Activated naive CD8-positive, alpha-beta T cell treated with anti-CD3 and anti-CD28 coated beads, Interleukin-2, amount 10 ng/mL, durations not matched to agents 7 days and 5 days (primary cell): ENCODE measurements at places on chromosomes 5 and 9. TPM values are rescaled to one million over a fixed set of nuclear protein-coding genes. Genes with fewer than 3 reads are reported as not detected.

- DNase-seq: no peak
These were observed 36.4 kb downstream of the NXNL2 start for GRCh38 chr9:88571419-88571818.

GRCh38 chr5:171492781-171493180, 73.3 kb downstream of the FGF18 start:
- no peak for DNase-seq

DNA sequence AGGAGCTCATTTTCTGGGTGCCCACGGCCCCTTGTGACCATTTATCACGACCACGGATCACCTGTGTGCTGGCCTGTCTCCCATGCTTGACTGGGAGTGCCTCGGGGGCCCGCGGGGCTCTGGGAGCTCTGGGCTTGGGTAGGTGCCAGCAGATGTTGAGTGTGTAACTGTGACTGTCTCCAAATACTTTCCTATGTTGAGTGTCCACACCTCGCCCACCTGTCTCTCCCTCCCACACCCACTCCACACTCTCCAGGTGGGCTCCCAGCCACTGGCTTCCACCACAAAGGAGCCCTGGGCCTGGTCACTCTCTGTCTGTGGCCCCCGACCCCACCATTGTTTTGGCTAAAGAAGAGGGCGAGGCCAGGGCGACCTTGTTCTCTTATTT, 196.4 kb downstream of the CDK5RAP2 start:
- no peak for DNase-seq

- no peak for DNase-seq
These were observed 68.1 kb upstream of the TAS2R1 start for GRCh38 chr5:9698125-9698826.

DNA sequence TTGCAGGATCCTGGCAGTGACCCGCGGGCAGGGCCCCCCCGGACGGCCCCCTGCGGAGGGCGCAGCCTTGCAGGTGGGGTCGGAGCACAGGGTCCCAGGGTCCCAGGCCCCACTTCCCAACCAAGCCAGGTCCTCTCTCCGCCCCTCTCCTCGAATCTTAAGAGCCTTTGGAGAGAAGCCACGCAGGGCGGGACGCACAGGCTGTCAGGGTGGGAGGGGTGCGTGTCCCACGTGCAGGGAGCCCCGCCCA, 18.4 kb upstream of the EGFL7 start:
- DNase-seq: no peak

DNA sequence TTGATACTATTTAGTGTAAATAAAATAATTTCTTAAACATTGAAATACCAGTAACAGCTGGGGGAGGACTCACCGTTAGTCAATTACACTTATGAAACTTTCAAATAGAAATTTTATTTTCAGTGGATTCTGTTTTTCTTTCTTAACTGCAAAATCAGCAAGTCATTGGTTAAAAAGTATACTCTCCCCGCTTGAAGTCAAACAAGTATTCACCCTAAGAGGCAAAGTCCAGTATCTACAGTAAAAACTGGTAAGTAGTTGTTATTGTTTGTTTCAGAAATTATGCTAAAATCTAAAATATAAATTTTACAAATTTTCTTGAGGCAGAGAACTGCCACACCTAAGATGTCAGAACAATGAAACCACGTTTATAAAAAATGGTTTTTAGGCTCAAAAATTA, 22.4 kb downstream of the NREP start:
- no peak for DNase-seq

GRCh38 chr5:115433918-115434317, 110.7 kb downstream of the FEM1C start:
- no peak for DNase-seq

The PRDM9 gene
- not detected for total RNA-seq

The INSL4 gene
- total RNA-seq: not detected
